MM.1S (cell line): ENCODE measurements at places on chromosomes 13 and 19.

DNA sequence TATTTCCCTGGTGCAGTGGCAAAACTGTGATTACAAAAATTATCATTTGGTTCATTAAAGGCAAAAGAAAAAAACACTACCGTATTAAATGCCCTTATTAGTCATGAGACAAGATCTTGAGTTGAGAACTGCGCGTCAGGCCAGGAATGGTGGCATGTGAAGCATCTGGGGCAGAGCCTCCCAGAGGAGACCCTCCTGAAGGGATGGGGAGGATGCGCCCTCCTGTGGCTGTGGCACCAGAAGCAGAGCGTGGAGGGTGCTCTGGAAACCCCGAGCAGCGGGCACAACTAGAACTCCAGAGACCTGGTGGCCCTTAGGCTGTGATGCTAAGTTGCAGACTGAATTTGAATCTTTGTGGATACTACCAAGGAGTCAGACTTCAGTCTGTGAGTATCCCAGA, 11.5 kb downstream of the CUL4A start:
- no peaks in the 10 kb centered on the region for H3K4me1 ChIP-seq
- DNase-seq: no peak
- H3K27me3 ChIP-seq: no peaks in the 10 kb centered on the region
- no peaks in the 10 kb centered on the region; the same call in 1 of the 2 replicates for H3K36me3 ChIP-seq
- H3K4me3 ChIP-seq: no peak overlapping the region

- H3K27ac ChIP-seq: no peak overlapping the region
- H3K36me3 ChIP-seq: no peaks in the 10 kb centered on the region
- DNase-seq: no peak
- H3K27me3 ChIP-seq: no peaks in the 10 kb centered on the region
- no peak overlapping the region for H3K4me3 ChIP-seq
Observed at GRCh38 chr13:98609756-98610155, 32.8 kb upstream of the STK24 start.

DNA sequence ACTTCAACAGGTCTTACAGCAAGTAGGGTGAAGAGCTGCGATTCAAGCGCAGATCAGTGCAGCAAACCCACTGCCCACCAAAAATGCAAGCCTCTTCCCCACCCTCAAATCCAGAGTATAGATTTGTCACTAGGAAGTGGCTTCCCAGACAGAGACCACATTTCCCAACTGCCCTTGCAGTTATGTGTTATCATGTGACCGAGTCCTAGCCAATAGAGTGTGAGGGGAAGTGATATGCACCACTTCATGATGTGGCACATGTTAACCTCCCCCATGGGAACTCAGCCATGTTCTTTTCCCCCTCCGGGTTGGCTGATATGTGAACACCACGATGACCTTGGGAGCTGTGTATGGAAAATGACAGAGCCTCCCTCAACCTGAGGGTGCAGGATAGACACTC, 50.8 kb downstream of the MBD3L2B start:
- DNase-seq: no peak
- no peaks in the 10 kb centered on the region for H3K4me1 ChIP-seq
- no peak overlapping the region for H3K27ac ChIP-seq
- H3K4me3 ChIP-seq: no peak overlapping the region
- H3K27me3 ChIP-seq: peaks cover 84% of the 10 kb centered on the region
- no peaks in the 10 kb centered on the region for H3K36me3 ChIP-seq

DNA sequence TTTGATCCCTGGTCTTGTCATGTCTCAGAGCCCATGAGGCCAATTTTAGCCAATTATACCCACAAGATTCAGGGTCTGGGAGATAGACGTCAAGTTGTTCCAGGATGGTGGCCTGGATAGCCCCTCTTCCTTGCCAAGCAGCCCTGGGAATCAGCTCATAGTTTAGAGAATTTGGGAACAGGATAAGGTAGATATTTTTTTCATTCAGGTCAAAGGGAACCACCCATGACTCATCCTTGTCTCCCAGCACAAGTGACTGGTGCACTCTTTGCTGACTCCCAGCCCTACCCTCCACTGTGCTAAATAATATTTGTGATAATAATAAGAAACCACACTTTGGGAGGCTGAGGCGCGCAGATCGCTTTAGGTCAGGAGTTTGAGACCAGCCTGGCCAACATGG, 17.1 kb upstream of the S1PR4 start:
- peaks cover 74% of the 10 kb centered on the region for H3K27me3 ChIP-seq
- H3K4me1 ChIP-seq: no peaks in the 10 kb centered on the region
- no peak overlapping the region for H3K4me3 ChIP-seq
- no peaks in the 10 kb centered on the region for H3K36me3 ChIP-seq

- H3K27ac ChIP-seq: no peak overlapping the region
- H3K4me3 ChIP-seq: no peak overlapping the region
- H3K36me3 ChIP-seq: peaks cover 52% of the 10 kb centered on the region
- H3K27me3 ChIP-seq: no peaks in the 10 kb centered on the region
Observed at GRCh38 chr19:5594521-5594950, 26.8 kb upstream of the TINCR start.

GRCh38 chr19:18167975-18168645, 5.5 kb upstream of the IFI30 start:
- H3K36me3 ChIP-seq: no peaks in the 10 kb centered on the region
- no peak overlapping the region for H3K4me3 ChIP-seq
- H3K27me3 ChIP-seq: no peaks in the 10 kb centered on the region
- peak; percentile 55 for DNase-seq

DNA sequence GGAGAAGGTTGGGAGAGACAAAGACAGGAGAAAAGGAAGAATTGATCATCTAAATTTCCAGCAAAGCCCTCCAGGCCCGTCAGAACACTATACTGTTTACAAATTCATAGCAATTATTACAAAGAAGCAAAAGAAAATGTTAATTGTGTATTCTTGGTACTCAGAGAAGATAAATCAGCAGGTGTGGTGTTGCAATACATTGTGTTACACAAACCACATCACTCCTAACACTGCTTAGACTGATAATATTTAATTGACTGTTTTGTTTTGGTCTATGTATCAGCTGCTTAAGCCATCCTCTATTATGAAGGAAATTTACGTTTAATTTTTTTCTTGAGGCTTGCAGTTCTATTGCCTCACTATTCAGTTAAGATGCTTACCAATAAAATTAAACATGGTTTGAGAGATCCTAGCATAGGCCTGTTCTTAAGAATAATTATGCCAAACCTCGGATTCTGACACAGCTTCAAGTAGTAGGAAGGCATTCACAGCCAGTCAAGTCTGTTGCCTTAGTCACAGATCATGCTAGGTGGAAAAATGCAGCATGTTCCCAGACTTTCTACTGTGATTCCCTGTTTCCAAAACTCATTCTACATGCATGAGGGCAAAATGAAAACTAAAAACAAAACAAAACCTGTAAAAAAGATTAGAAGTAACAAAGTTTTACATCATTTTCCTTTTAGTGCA, 129.2 kb downstream of the TBC1D4 start:
- peaks cover 20% of the 10 kb centered on the region for H3K4me1 ChIP-seq
- no peaks in the 10 kb centered on the region for H3K36me3 ChIP-seq
- H3K27me3 ChIP-seq: no peaks in the 10 kb centered on the region
- no peak overlapping the region for H3K27ac ChIP-seq

DNA sequence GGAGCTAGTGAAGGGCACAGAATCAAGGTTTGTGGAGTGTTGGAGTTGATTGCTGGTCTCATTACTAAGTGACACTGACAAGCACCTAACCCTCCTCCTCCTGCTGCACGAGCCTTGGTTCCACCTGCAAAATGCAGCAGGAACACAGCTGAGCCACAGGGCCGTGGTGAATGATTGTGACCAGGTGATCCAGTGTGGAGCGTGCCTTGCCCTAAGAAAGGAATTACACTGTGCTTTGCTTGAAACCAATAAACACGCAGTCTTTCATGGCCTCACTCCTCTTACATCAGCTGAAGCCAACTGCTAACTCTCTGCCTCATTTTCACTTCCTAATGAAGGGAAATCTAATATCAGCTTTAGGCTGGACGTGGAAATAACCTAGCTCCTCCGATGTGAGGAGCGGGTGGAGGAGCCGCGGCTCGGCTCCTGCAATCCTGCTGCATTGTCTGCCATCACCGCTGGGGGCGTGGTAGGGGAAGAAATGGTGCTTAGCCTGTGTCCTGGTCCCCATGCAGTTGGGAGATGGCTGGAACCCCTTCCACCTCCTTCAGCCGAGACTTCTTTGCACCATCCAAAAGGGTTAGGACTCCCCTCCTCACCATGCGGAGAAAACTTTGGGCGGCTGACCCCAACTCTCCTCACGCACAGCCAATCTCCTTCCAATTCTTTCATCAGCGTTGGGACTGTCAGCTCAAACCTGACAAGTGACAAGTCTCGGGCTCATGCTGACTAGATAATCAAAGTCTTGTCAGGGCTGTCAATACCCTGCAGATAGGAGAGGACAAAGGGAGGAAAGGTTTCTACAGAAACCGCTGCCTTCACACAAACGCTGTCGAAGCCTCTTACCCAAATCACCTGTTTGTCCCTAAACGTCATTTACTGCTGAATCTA, 427.9 kb downstream of the ZNF536 start:
- DNase-seq: peak; percentile 15
- no peaks in the 10 kb centered on the region for H3K36me3 ChIP-seq
- peaks cover 25% of the 10 kb centered on the region for H3K27me3 ChIP-seq
- no peak overlapping the region for H3K4me3 ChIP-seq

- H3K27ac ChIP-seq: no peak overlapping the region
- no peaks in the 10 kb centered on the region for H3K4me1 ChIP-seq
Observed at GRCh38 chr19:35114353-35115176, 1.1 kb upstream of the FXYD3 start.

GRCh38 chr13:111630406-111630805, 310.0 kb downstream of the TEX29 start:
- H3K27me3 ChIP-seq: no peaks in the 10 kb centered on the region
- H3K4me1 ChIP-seq: no peaks in the 10 kb centered on the region
- no peaks in the 10 kb centered on the region for H3K36me3 ChIP-seq
- DNase-seq: no peak

DNA sequence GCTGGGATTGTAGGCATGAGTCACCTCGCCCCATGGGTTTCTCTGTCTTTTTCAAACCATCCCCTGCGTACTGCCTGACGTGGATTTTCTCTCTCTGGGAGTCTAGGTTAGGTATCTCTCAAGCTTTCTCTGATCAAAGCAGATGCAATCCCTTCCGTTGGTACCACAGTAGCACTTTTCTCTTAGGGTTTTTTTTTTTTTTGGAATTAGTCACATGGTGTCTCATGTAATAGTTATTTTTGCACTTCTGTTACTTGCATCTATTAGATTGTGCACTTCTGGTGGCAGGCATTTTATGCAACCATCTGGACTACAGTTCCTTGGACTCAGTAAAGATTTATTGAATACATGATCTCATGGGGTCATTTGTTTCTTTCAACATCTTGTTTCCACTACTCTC, 72.1 kb downstream of the GPC6 start:
- no peak for DNase-seq
- no peaks in the 10 kb centered on the region for H3K4me1 ChIP-seq
- H3K27me3 ChIP-seq: no peaks in the 10 kb centered on the region
- H3K4me3 ChIP-seq: no peak overlapping the region
- no peak overlapping the region for H3K27ac ChIP-seq

- H3K4me3 ChIP-seq: peak overlapping the region; percentile 55; the same call in 1 of the 2 replicates
- no peaks in the 10 kb centered on the region for H3K36me3 ChIP-seq
- H3K4me1 ChIP-seq: peaks cover 42% of the 10 kb centered on the region
- DNase-seq: peak; percentile 43
- H3K27ac ChIP-seq: peak overlapping the region; percentile 66; the same call in 1 of the 2 replicates
Observed at GRCh38 chr19:48963371-48964204, 1.5 kb upstream of the FTL start.

DNA sequence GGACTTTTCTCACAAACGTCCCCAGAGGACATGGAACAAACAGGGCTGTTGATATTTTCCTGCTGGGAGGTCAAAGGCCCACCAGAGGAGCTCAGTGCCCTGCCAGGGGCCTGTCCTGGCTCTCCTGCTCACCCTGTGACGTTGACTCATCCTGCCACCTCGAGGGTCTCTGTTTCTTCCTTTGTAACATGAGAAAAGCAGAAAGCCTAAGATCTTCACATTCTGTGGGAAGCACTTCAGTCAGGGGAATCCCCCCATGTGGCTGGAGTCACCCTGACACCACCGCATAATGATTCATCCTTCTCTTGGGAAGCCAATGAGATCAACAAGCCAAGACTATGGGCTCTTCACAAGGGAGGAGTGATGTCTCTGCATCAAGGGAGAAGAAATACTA, 147.9 kb downstream of the KATNAL1 start:
- no peak overlapping the region for H3K27ac ChIP-seq
- H3K36me3 ChIP-seq: no peaks in the 10 kb centered on the region
- H3K4me3 ChIP-seq: no peak overlapping the region
- H3K27me3 ChIP-seq: no peaks in the 10 kb centered on the region
- DNase-seq: no peak

- H3K4me3 ChIP-seq: no peak overlapping the region
- no peaks in the 10 kb centered on the region for H3K36me3 ChIP-seq
- DNase-seq: no peak
- no peaks in the 10 kb centered on the region for H3K4me1 ChIP-seq
- peaks cover 44% of the 10 kb centered on the region for H3K27me3 ChIP-seq
Observed at GRCh38 chr19:54041969-54042606, 21.6 kb downstream of the VSTM1 start.

GRCh38 chr19:6925801-6926751, 38.7 kb downstream of the ADGRE1 start:
- no peaks in the 10 kb centered on the region for H3K4me1 ChIP-seq
- no peak overlapping the region for H3K27ac ChIP-seq
- no peaks in the 10 kb centered on the region for H3K36me3 ChIP-seq
- peaks cover 63% of the 10 kb centered on the region for H3K27me3 ChIP-seq

GRCh38 chr13:36921631-36922301, 1.7 kb upstream of the SMAD9 start:
- no peaks in the 10 kb centered on the region; the same call in 1 of the 2 replicates for H3K27me3 ChIP-seq
- no peaks in the 10 kb centered on the region for H3K36me3 ChIP-seq
- DNase-seq: no peak
- no peak overlapping the region for H3K4me3 ChIP-seq
- H3K4me1 ChIP-seq: no peaks in the 10 kb centered on the region

DNA sequence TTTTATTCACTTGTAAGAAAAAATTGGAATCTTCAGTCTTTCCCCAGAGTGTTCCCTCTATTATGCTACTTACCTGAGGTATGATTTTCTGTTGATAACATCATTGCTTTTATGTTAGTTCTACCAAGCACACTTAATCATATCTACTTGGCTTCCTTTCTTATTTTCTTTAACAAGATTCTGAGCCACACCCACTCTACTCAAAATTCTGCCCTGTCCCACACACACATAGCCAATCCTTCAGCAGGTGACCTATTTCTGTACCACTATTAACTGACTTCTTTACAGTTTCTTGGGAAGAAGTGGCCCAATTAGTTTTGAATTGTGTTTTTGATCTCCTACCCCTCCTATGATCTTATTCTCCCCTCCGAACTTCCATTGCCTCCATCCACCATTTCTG, 215.7 kb downstream of the PCDH9 start:
- H3K4me3 ChIP-seq: no peak overlapping the region
- H3K27ac ChIP-seq: no peak overlapping the region
- no peak for DNase-seq
- H3K36me3 ChIP-seq: no peaks in the 10 kb centered on the region
- H3K4me1 ChIP-seq: no peaks in the 10 kb centered on the region
- H3K27me3 ChIP-seq: no peaks in the 10 kb centered on the region

- H3K4me1 ChIP-seq: no peaks in the 10 kb centered on the region
- H3K27ac ChIP-seq: no peak overlapping the region
- no peak for DNase-seq
Observed at GRCh38 chr19:1302533-1303239, 17.0 kb downstream of the EFNA2 start.

GRCh38 chr19:18765224-18765623, 25.9 kb downstream of the COMP start:
- H3K27me3 ChIP-seq: no peaks in the 10 kb centered on the region
- no peaks in the 10 kb centered on the region for H3K36me3 ChIP-seq
- no peak overlapping the region for H3K27ac ChIP-seq
- DNase-seq: no peak

- no peaks in the 10 kb centered on the region for H3K36me3 ChIP-seq
- no peak overlapping the region for H3K4me3 ChIP-seq
- no peaks in the 10 kb centered on the region for H3K4me1 ChIP-seq
- no peak for DNase-seq
- H3K27ac ChIP-seq: no peak overlapping the region
Observed at GRCh38 chr13:103471896-103472295, 405.7 kb upstream of the SLC10A2 start.
